Right ventricle myocardium inferior (tissue), 1 donor: ENCODE measurements at places on chromosomes 12 and 14.

- no peak for DNase-seq
Observed at GRCh38 chr12:19709889-19710288, 270.6 kb downstream of the AEBP2 start.

DNA sequence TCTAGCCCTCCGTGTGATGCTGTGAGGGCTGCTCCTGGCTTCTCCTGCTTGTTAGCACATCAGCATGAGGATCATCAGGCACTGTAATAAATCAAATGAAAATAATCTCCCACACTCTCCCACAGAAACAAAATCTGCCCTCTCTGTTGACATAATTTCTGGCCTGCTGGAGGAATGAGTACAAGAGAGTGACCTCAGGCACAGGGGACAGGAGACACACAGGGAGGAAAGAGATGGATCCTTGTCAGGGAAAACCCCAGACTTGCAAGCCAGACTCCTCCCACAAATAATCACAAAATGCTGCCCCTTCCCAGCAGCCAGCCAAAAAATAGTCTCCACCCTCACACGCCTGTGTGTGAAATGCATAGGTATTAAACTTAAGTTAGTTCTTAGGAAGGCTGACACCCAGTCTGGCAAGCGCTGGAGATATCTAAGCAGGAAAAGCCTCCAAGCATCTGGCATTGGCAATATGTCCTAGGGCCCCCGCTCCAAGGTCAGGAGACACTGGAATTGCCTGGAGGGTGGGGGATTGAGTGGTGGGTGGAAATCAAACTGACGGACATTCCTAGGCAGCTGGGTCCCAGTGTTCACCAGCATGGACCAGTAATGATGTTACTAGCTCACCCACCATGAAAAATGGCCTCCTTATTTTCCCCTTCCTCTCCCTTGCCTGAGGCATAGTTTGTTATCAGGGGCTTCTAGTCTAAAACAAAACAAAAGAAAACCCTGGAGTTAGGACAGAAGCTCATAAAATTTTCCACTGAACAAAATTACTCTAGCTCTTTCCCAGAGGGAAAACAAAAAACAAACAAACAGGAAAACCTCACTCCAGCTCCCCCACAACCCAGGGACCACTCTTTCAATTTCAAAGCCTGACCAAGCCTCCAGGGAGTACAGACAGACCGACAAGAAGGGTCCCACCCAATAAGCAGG is 22.0 kb downstream of the SMUG1 start:
- DNase-seq: no peak

GRCh38 chr14:52821805-52822250 is 30.4 kb upstream of the GNPNAT1 start:
- no peak for DNase-seq

GRCh38 chr12:7916936-7917335 is 19.1 kb downstream of the SLC2A3 start:
- DNase-seq: no peak

DNA sequence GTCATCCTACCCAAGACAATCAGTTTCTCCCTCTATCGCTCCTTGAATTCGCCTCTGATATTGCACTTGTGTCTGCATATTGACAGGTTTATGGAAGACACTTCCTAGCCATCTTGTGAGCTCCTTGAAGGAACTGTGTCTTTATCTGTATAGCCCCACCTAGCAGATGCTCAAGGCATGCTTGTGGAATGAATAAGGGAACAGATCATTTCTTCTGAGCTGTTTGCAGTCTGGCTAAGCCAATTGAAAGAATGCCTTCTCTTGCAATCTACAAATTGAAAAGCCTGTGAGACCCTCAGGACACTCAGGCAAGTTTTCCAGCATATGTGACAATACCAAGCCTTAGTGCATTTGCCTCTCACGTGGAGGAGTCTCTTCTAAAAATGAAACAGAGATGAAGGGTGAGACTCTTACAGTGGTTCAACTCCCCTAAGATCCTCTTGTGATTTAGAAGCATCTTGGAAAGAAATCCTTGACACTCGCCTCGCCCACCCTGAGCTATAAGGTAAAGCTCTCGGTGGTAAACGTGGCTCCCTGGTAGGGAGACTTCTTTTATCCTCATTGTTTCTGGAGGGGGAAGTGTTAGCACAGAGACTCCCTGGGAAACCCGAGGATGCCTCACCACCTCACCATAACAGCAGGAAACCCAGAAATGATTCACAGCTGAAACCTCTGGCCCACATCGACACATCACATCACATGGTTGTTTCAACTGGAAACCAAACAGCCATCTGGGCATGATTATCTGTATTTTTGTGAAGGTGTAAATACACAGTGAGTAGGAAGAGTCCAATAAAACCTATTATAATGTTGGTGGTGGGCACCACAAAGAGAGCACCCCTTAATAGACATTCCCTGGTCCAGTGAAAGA is 112.3 kb upstream of the BCL2L14 start:
- DNase-seq: no peak

DNA sequence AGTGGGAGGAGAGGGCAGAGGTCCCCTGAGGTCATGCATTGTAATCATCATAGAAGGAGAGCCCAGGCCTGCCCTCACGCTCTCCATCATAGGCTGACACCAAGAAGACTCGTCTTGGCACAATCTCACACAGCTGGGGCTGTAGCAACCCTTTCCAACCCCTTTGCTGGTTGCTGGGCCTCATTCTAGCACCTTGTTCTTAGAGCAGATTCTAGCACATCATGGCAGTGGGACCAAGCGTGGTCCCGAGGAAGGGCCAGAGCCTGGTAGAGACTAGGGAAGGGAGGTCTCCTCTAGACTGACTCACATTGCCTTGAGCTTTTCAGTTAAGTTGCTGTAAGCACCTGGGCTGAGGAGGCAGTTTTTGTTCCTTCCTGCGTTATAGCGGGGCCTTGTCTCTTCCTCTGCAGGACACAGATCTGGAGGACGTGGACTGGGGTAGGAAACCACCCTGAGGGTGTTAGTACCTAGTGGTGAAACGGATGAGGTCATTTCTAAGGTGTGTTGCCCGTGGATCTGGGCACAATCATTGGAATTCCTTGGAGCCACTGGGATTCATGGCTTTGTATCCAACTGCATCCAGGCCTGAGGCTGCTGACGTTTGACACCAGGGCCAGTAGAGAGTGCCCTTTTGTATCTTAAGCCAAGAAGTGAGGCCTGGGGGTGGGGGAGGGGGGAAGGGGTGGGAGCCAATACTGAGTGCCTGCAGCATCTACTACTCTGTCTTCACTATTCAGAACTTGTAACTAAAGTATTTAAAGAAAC is 19.9 kb downstream of the RPS6KL1 start:
- no peak for DNase-seq

DNA sequence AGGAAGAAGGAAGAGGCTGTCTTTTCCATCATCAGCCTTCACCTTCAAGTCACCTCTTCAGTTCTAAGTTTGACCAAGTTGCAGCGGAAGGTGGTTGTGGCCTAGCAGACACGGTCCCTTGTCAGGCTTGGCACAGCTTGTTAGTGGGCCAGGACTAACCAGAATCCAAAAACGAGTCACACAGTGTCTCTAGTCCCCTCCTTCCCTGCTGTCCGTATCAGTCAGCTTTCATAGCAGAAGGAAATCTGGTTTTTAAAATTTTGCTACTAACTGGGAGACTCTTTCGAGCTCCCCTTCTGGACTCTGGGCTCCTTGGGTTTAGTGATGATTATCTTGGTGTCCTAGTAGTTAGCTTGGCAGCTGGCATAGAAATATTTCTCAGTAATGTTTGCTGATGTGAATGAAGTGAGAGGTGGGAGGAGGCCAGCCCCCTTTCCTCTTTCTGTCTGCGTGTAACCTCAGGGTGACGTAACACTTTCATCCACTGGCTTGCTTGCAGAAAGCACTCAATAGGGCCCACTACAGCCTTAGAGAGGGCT is 3.8 kb downstream of the ETV6 start:
- DNase-seq: no peak

DNA sequence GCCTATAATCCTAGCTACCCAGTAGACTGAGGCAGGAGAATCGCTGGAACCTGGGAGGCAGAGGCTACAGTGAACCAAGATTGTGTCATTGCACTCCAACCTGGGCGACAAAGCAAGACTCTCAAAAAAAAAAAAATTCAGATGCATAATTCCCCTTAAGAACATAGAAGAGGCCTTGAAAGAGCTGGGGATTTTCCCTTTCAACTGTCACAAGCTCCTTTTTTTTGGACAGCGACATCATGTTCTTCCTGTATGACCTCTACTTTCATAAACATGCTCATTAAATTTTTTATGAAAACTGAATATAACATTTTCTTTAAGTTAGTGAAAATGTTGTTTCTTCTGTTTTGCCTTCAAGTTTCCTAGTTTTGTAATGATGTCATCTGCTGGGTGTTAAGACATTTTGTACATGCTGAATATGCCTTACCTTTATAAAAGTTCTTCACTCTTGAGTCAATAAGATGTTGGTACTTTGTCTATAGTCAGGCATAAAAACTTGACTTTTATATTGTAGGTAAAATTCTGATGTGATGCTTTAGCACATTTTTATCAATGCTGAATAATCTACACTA is 76.0 kb downstream of the PTHLH start:
- no peak for DNase-seq

- no peak for DNase-seq
Observed at GRCh38 chr12:31216479-31216878, 109.5 kb downstream of the SINHCAF start.

DNA sequence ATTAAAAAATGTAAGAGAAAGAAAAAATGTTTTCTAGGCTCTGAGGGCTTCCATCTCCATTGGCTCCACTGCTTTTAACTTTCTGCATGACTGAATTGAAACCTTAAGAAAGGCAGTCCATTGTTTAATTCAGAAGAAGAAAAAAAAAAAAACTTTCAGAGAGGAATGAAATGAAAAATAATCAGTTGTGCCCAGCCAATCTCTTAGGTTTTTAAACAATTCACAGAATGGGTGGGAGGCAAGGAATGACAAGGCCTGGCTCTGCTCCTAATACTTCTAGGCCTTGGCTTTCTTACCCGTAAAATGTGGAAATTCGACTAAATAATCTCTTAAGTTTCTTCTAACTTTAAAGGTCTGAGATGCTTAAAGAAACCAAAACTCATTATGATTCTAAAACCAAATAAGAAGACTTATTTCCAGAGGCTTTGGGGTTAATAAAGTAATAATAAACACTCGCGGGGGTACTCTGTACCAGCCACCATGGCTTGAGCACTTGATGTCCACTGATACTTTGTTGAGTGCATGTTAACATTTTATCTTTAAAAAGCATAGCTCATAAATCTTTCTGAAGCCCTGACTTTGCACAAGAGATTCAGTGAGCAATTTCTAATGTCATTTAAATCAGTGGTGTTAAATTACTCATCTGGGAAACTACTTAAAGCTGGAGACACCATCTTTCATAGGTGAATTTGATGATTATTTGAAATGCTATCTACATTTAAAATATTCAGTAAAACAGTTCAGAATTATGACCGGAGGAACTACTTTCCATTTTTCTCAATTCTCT is 49.6 kb downstream of the STON2 start:
- no peak for DNase-seq

DNA sequence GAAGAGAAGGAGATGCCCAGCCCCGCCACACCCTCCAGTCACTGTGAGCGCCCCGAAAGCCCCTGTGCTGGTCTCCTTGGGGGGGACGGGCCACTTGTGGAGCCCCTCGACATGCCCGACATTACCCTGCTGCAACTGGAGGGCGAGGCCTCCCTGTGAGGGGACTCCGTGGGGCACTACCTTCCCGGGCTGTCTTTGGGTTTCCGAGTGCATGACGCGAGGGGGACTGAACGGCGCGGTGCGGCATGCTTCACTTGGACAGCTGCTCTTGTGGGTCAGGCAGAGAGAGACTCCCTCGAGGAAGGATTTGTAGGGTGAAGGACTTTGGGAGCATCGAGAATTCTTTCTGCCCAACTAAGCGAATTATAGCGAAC is 1.1 kb downstream of the CCDC184 start:
- DNase-seq: no peak

DNA sequence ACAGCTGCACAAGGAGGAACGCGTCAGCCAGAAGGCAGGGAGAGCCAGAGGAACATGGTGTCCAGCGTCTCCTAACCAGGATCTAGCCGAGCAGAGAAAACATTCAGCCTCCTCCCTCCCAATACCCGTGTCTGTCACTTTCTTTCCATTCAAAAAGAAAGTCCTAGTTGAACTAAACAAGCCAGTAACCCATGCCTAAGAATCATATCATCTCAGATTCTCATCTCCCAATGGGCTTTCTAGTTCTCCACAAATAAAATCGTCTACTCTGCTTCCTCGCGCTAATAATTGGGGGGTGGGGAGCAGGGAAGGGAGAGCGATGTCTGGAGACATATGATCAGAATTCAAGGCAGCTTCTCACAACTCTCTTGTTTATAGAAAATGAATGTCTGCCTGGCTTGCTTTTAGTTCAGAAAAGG is 7.4 kb downstream of the NKX2-1 start:
- no peak for DNase-seq

- DNase-seq: no peak
Observed at GRCh38 chr12:68086019-68086603, 73.4 kb downstream of the IFNG start.

DNA sequence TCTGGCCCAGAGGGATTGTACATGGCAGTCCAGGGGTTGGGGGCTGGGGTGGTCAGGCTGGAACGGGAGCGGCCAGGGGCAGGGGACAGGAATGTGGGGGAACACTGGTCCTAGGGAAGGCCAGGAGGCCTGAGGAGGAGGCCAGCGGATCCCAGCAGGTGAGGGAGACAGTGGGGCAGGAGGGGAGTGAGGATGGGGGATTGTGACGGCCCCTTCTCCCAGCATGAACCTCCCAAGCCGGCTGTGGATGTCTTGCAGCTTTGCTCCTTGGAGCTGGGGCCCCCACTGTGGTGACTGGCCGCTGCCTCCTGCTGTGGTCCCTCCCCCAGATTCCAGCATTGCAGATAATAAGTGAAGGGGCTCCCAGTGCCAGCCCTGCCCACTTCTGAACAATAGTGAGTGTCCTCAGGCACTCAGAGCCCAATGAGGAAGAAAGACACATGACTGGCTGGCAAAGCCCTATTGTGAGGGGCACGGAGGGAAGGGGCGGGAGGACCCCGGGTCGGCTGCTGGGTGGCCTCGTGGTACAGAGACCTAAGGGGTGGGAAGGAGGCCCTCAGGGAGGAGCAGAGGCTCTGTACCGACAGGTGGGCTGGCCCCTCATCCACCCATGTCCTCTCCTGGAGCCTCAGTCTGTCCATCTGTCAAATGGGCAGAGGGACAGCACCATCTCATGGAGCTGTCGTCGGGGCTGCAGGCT is 215.0 kb downstream of the KIF26A start:
- peak; percentile 34 for DNase-seq
